ENCODE measurements at places on chromosomes 3 and 15.

GRCh38 chr15:92672102-92672501 lies 16.5 kb upstream of the FAM174B start:
- no peak for DNase-seq

DNA sequence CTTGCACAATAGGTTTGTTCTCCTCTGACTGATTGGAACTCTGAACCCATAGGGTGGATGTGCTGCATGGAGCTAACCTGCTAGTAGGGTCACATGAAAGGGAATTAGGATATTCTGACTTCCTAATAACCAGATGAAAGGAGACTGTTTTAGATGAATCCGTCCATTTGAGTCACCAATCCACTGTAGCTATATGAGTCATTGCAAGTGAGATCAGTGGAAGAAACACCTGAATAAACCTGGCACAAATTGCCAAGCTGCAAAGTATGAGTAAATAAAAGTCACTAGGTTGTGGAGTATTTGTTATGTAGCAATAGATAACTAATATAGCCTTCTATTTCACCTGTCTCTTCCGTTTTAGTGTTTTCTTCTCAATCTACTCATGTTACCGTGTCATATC lies 584.4 kb downstream of the PDCD6IP start:
- no peak for DNase-seq

DNA sequence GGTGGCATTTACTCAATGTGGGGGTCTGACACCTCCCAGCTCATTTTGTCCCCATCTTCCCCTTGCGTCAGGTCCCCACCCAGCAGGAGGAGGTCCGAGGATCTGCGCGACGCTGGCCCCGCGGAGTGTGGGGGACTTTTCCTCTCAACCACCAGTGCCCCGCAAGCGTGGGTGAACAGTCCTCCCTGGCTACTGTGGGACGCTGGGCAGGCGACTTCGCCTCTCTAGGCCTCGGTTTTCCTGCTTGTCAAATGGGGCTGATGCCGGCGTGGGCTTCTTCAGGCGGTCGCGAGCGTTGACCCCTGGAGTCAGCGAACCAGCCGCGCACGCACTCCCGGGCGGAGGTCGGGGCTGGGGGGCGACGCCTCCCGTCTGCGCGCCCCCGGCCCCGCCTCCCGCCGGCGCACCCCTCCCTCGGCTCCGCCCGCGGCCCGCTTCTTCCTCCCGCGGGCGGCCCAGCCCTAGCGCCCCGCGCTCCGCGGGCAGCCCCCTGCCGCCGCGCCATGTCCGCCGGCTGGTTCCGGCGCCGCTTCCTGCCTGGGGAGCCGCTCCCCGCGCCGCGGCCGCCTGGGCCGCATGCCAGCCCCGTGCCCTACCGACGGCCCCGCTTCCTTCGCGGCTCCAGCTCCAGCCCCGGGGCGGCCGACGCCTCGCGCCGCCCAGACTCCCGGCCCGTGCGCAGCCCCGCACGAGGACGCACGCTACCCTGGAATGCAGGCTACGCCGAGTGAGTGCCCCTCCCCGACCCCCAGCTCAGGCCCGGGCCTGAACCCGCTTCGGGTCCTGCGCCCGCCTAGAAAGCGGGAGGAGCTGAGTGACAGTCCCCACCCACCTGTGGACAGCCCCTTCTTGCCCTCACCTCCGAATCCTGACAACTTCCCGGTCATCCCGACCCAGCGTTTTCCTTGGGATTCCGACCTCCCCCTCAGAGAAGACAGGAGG lies at the start of gene PPM1M:
TSS of gene PPM1M (plus strand) at position 438 of the 942 bp plus-strand sequence. CDS start at position 504, 66 bp downstream.
- no peak for DNase-seq

- no peak for DNase-seq
Measured at GRCh38 chr3:47288966-47289910, 6.5 kb downstream of the KLHL18 start.

DNA sequence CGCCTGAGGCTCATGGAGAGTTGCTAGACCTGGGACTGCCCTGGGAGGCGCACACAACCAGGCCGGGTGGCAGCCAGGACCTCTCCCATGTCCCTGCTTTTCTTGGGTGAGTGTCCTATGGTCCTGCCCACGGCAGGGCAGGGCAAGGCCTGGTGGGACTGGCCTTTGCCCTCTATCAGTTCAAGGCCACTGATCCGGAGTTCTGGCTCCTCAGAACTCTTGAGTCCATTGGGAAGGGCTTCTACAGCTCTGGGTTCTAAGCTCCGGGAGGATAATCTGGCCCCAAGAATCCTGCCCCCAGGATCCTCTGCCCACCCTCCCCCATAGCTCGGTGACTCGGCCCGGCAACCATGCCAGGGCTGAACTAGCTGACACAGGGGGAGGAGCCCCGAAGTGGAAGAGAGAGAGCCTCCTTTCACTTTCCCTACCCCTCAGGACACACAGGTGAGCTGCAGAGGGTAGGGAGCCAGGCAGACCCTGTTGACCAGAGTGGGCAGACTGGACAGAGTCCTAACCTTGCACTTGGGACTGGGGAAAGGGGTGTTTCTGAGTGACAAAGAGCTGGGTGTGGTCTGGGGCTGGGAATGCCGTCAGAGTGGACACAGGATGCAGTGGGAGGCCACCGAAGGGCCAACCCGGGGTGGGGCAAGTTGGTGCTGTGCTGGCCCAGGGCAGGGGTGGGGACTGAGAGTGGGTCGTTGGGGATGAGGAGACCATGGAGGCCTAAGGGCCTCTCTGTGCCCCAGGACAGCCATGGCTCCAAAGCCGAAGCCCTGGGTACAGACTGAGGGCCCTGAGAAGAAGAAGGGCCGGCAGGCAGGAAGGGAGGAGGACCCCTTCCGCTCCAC lies 664 bp downstream of the PARP3 start:
- no peak for DNase-seq

GRCh38 chr15:46343196-46343935 lies 708.5 kb downstream of the SQOR start:
- no peak for DNase-seq

DNA sequence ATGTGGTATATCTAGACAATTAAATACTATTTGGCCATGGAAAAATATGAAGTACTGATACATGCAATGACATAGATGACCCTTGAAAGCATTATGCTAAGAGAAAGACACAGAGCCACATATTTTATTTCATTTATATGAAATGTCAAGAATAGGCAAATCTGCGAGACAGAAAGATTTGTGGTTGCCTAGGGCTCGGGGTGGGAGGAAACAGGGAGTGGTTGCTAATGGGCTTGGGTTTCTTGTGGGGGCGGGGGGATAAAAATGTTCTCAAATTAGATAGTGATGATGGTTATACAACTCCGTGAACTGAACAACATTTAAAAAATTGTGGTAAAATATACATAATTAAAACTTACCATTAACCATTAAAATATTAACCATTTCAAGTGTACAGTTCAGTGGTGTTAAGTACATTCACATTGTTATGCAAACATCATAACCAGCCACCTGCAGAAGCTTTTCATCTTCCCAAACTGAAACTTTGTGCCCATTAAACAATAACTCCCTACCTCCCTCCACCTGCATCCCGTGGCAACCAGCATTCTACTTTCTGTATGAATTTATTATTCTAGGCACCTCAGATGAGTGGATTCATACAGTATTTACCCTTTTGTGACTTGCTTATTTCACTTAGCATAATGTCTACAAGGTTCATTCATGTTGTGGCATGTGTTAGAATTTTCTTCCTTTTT lies 24.3 kb upstream of the ANP32A start:
- no peak for DNase-seq

DNA sequence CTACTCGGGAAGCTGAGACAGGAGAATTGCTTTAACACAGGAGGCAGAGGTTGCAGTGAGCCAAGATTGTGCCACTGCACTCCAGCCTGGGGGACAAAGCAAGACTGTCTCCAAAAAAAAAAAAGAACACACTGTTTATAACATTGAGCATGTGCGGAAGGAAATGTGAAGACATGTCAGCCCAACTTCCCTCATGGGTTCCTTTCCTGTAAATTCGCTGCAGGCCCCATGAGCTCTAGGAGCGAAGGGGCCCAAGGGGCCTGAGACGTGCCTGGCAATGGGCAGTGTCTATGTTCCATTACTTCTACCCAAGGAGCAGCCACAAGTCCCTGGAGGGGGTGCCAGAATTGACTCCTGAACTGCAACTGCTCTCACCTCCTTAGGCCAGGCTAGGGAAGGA lies 3.2 kb downstream of the PFKFB4 start:
- no peak for DNase-seq

DNA sequence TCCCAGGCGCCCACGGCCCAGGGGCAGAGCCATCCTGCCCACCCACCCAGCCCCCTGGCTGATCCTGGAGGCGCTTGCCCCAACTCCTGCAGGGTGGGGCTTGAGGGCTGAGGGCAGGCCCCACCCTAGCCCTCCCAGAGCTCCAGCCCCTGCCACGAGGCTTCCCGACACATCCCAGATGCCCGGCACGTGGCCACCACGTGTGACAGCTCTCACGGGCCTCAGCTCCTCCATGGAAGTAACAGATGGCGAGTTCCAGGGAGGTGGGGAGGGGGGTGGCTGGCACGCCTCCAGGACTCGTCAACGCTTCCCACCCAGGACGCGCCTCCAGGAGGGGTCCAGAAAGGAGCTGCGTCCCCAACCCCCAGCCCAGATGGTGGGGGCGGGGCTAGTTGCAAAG lies 29.1 kb downstream of the PLXND1 start:
- no peak for DNase-seq

- no peak for DNase-seq
Measured at GRCh38 chr15:64915518-64916227, 4.0 kb downstream of the ANKDD1A start.

DNA sequence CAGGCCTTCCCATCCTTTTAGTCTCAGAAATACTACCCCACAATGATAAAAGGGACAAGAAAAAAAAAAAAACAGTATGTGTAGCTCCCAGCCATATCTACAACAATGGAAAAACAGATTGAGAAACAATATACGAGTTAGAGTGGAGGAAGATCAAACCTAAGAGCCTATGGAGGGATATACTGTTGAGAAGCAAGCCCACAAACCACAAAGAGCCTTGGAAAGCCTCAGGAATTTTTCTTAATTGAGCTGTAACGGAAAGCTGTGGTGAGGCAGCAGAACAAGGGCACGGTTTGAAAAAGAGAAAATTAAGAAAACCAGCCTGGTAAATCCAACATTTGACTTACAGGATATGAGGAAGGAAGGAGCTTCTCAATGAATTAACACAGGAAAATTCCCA lies 21.4 kb downstream of the KPNA1 start:
- no peak for DNase-seq
